ENCODE measurements at places on chromosomes 16 and 17.
A peak's percentile ranks its signal among the peaks of the same experiment; 100 is the strongest.

- H3K4me1 ChIP-seq, result peaks cover 79% of the 10 kb centered on the region
- DNase-seq, result peak; percentile 33
- peak overlapping the region; percentile 66 for H3K4me3 ChIP-seq
- H3K27ac ChIP-seq, result peak overlapping the region; percentile 92
- H3K27me3 ChIP-seq, result no peaks in the 10 kb centered on the region
Observed at GRCh38 chr16:57001026-57001679, 11.8 kb downstream of the NLRC5 start.

GRCh38 chr17:51152766-51153209 is 571 bp upstream of the NME1 start:
- peaks cover 9% of the 10 kb centered on the region for H3K36me3 ChIP-seq
- H3K27me3 ChIP-seq, result no peaks in the 10 kb centered on the region

DNA sequence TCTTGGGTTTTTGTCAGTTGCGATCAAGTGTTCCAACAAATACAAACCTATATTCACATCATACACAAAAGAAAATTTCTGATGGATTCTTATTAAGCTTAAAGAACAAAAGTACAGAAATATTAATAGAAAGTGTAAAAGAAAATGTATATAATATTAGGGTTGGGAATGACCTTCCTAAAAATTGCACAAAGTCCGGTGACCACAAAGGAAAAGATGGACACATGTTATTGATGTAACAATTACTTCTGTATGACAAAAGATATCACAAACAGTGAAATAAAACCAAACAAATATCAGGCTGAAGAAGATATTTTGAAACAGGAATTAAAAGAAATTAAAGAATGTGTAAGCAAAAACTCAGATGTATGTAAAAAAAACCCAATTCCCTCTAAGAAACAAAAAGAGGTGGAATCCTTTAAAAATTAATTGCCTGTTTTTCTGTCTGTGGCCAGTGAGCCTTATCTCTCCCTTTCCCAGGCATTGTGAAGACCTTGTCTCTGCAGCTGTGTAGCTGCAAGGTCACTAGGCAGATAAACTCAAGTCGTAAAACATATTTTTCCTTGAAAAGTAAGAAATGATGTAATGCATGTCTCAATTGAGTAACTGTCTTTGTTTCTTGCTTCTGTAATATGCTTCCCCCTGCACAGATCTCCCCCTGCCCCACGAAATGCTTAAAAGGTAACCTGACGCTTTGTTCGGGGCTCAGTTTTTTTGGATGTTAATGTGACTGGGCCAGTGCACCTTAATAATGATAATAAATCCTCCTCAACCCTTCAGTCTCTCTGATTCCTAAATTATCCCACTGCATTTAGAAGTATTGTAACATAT is 2.8 kb downstream of the ST6GALNAC1 start:
- DNase-seq, result no peak
- no peaks in the 10 kb centered on the region for H3K36me3 ChIP-seq
- peaks cover 3% of the 10 kb centered on the region for H3K4me1 ChIP-seq
- H3K4me3 ChIP-seq, result no peak overlapping the region

DNA sequence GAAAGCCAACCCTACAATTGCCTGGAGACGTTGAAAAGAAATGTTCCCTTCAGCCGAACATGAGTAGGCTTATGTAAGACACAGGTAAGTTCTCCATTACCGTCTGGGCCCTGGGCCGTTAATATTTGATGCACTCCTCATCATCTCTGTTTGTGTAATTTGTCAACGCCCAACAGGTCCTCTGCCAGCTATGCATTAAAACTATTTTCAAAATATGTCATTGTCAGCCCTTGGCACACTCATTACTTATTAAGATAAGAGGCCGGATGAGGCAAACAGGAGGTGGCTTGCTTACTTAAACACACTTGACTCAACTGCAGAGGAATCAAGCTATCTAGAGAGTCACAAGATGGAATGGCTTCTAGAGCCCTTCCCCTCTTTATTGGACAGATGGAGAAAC is 544.9 kb downstream of the TOX3 start:
- no peak overlapping the region for H3K4me3 ChIP-seq
- no peaks in the 10 kb centered on the region for H3K36me3 ChIP-seq
- H3K4me1 ChIP-seq, result no peaks in the 10 kb centered on the region
- no peak overlapping the region for H3K27ac ChIP-seq
- no peaks in the 10 kb centered on the region for H3K27me3 ChIP-seq

DNA sequence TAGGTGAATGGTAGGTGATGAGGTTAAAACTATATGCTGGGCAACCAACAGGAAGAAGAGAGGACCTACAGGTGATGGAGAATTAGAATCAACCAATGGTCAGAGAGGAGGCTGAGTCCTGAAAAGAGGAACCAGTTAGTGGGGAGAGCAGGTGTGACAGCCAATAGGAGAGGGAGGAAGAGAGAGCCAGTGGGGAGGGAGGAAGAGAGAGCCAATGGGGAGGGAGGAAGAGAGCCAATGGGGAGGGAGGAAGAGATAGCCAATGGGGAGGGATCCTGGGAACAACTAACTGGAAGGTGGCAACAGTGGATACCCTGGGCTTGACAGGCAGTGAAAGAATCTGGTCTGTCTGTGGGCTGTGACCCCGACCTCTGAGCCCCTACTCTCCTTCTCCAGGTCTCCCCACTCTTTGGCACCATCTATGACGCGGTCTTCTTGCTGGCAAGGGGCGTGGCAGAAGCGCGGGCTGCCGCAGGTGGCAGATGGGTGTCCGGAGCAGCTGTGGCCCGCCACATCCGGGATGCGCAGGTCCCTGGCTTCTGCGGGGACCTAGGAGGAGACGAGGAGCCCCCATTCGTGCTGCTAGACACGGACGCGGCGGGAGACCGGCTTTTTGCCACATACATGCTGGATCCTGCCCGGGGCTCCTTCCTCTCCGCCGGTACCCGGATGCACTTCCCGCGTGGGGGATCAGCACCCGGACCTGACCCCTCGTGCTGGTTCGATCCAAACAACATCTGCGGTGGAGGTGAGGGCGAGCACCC is 3.7 kb downstream of the GUCY2D start:
- H3K36me3 ChIP-seq, result no peaks in the 10 kb centered on the region
- H3K4me3 ChIP-seq, result no peak overlapping the region
- H3K27me3 ChIP-seq, result peaks cover 35% of the 10 kb centered on the region
- peaks cover 5% of the 10 kb centered on the region for H3K4me1 ChIP-seq

DNA sequence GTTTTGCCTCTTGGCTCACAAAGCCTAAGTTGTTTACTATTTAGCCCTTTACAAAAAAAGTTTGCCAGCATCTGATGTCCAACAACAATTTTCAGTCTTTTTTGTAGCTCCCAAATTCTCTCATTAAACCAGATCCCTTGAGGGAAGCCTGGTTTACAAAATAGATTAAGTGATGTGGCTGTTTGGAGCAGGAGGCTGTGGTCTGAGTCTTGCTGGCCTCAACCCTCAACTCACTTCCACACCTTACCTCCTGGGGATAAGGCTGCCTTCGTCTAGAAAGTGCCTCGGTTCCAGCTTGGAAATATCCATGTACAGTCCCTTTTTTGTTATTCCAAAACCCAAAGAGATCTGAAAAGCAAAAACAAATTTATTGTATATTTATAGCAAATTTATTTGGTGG is 138.4 kb downstream of the WWOX start:
- H3K36me3 ChIP-seq, result no peaks in the 10 kb centered on the region
- H3K27ac ChIP-seq, result no peak overlapping the region
- DNase-seq, result no peak
- no peaks in the 10 kb centered on the region for H3K27me3 ChIP-seq
- H3K4me1 ChIP-seq, result peaks cover 2% of the 10 kb centered on the region

DNA sequence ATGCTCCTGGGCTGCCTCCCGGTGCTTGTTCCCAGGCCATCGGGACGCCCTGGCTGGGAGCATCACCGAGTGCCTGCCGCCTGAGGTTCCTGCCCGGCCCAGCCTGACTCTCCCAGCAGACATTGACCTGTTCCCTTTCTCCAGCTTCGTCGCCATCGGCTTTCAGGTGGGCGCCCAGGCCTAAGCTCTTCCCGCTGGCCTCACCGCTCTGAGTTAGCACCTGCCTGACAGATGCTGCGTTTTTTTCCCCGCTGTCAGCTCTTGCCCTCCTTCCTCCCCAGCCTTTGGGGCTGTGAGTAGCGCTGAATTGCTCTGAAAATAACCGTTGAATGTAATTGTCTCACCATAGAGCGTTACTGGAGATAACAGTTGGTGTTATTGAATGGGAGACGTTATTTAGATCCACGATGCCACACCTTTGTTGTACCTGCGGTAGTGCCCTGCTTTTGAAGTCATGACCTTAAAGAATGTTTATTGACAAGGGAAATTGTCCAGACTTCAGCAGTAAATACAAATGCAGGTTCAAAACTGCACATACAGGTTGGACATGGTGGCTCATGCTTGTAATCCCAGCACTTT is 21.3 kb upstream of the SMIM5 start:
- no peak for DNase-seq
- H3K36me3 ChIP-seq, result no peaks in the 10 kb centered on the region
- H3K27ac ChIP-seq, result no peak overlapping the region
- H3K4me3 ChIP-seq, result no peak overlapping the region
- no peaks in the 10 kb centered on the region for H3K27me3 ChIP-seq
- H3K4me1 ChIP-seq, result peaks cover 2% of the 10 kb centered on the region

- peak overlapping the region; percentile 95 for H3K4me3 ChIP-seq
- no peaks in the 10 kb centered on the region for H3K27me3 ChIP-seq
- peaks cover 49% of the 10 kb centered on the region for H3K4me1 ChIP-seq
- H3K27ac ChIP-seq, result peak overlapping the region; percentile 89
- DNase-seq, result peak; percentile 79
Observed at GRCh38 chr17:7478276-7479212, 887 bp downstream of the ZBTB4 start.

GRCh38 chr16:75043175-75043895 is 44.5 kb downstream of the ZNRF1 start:
- H3K27me3 ChIP-seq, result no peaks in the 10 kb centered on the region
- no peak for DNase-seq
- peaks cover 2% of the 10 kb centered on the region for H3K36me3 ChIP-seq
- no peak overlapping the region for H3K27ac ChIP-seq
- peaks cover 1% of the 10 kb centered on the region for H3K4me1 ChIP-seq

DNA sequence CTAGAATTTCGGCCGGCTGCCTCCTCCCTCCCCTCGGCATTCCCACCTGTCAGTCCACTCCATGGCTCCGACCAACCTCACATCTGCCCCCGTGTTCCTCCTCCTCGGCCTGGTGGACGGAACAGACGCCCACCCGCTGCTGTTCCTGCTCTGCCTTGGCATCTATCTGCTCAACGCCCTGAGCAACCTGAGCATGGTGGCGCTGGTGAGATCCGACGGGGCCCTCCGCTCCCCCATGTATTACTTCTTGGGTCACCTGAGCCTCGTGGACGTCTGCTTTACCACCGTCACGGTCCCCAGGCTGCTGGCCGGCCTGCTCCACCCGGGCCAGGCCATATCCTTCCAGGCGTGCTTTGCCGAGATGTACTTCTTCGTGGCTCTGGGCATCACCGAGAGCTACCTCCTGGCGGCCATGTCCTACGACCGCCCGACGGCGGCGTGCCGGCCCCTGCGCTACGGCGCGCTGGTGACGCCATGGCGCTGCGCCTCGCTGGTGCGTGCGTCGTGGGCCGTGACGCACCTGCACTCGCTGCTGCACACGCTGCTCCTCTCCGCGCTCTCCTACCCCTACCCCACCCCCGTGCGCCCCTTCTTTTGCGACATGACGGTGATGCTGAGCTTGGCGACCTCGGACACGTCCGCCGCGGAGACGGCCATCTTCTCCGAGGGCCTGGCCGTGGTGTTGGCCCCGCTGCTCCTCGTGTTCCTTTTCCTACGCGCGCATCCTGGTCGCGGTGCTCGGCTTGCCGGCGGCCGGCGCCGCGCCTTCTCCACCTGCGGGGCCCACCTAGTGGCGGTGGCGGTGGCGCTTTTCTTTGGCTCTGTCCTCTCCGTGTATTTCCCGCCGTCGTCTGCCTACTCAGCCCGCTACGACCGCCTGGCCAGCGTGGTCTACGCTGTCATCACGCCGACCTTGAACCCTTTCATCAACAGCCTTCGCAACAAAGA is at the start of gene OR3A2:
Gene OR3A2, minus strand, starts transcription at position 440 of the 948 bp plus-strand sequence.
- peak within 1 kb of the TSS; percentile 82 for H3K4me3 ChIP-seq
- DNase-seq, result peak; percentile 63

DNA sequence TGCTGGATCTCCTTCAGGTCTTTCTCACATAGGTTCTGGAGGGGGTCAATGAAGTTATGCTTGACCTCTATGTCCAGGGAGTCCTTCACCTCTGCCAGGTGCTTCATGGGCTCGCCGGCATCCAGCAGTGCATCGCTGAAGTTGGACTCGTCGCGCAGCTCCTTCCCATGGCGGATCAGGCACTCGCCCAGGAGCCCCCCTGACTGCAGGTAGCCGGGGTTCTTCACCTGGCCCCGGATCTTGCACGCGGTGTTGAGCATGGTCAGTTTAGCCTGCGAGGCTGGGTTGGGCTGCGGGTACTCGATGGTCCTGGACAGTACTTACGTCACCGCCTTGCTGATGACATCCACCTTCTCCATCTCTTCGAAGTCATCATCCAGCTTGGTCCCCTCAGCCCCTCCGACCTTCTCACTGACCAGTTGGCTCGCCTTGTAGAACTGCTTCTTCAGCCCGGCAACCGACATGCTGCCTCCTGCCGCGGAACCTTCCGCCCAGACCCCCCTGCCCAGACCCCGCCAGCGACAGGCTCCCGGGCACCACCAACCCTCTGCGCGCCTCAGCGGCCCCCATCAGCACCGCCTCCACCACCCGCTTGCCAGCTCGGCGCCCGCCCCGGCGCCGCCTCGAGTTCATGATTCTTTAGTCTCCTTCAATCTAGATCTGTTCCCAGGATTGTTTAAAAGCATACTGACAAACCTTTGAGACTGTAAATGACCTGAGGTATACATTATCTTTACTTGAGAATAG is 99.8 kb downstream of the KPNA2 start:
- peaks cover 3% of the 10 kb centered on the region for H3K36me3 ChIP-seq
- H3K4me3 ChIP-seq, result no peak overlapping the region
- no peak for DNase-seq

- DNase-seq, result no peak
- H3K36me3 ChIP-seq, result no peaks in the 10 kb centered on the region
- peaks cover 27% of the 10 kb centered on the region for H3K27me3 ChIP-seq
- H3K27ac ChIP-seq, result no peak overlapping the region
Observed at GRCh38 chr17:59496178-59496577, 69.2 kb upstream of the DHX40 start.

GRCh38 chr16:68360956-68361355 is 50.1 kb downstream of the PRMT7 start:
- peak; percentile 30 for DNase-seq
- peaks cover 23% of the 10 kb centered on the region for H3K4me1 ChIP-seq
- H3K36me3 ChIP-seq, result peaks cover 19% of the 10 kb centered on the region
- no peak overlapping the region for H3K27ac ChIP-seq
- H3K27me3 ChIP-seq, result peaks cover 12% of the 10 kb centered on the region

DNA sequence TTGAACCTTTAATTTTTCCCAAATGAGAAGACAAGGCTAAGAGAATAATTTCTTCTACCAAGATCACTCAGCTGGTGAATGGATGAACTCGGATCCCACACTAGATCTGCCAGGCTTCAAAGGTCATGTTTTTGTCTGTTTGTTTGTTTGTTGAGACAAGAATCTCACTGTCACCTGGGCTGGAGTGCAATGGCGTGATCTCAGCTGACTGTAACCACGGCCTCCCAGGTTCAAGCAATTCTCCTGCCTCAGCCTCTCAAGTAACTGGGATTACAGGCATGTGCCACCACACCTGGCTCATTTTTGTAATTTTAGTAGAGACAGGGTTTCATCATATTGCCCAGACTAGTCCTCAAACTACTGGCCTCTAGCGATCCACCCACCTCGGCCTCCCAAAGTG is 6.6 kb downstream of the ZNF19 start:
- no peak overlapping the region for H3K27ac ChIP-seq
- no peak overlapping the region for H3K4me3 ChIP-seq
- H3K4me1 ChIP-seq, result peaks cover 19% of the 10 kb centered on the region
- no peaks in the 10 kb centered on the region for H3K27me3 ChIP-seq
- no peaks in the 10 kb centered on the region for H3K36me3 ChIP-seq
- no peak for DNase-seq
